ENCODE measurements at places on chromosomes 16 and 17.

DNA sequence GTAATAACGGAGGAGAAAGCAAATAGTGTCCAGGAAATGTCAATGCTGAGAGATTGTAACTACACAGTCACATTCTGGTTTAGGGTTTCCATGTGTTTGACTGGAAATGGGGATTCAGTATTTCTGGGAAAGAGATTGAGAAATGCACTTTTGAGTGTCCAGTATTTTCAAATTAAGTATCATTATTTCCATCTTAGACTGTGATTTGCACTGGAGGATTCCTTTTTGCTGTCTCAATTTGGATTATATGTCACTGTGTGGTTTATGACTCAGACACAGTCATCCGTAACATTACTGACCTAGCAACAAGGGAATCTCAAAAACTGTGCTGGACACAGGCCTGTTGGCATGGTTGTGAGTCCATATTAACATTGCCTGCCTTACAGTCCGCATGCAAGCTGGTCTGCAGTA, 681.4 kb downstream of the CDH11 start:
- no peak for DNase-seq

DNA sequence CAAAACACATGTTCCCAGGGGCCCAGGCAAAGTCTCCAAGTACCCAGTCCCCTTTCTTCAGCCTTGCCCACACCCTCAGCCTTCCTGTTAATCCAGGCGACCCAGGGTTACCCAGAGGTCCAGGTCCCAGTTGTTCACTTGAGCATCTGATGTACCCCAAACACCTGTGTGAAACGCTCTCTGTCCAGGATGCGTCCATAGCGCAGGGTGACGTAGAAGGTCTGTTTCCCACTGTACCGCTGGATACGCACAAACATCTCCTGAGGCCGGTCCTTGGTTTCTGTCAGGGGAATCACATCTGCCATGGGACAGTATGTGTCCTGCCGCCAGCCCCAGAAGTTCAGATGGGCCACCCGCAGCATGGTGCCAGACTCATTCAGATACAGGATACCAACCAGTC, 1.6 kb downstream of the TMEM186 start:
- DNase-seq, result no peak

- DNase-seq, result no peak
Measured at GRCh38 chr17:79814127-79814973, 17.5 kb upstream of the CBX8 start.

- no peak for DNase-seq
Measured at GRCh38 chr17:4340914-4341615, 25.4 kb downstream of the UBE2G1 start.

DNA sequence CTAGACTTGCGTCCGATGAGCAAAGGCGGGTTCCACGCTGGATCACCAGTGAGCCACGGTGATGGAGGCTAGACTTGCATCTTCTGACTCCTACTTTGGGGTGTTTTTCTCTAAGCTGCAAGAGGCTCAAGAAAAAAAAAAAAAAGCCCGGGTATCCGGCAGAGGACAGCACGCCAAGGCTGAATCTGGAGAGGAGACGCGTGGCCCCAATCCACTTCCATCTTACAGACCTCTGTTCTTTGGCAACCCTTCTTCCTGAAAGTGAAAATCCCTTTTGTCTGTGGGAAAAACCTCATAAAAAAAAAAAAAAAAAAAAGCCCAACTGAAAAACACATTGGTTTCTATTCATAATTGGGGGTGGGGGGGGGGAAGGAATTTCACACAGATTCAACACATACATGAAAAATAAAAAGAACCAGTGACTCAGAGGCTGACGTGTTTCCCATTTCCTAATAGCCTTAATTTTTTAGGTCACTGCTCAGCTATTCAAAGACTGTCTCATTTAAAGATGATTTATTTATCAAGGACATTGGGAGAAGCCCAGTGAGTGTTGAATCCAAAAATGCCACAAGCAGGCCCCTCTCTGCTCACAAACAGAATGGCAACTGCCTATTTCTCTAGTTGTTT, 258.3 kb downstream of the FOXL1 start:
- DNase-seq, result no peak

DNA sequence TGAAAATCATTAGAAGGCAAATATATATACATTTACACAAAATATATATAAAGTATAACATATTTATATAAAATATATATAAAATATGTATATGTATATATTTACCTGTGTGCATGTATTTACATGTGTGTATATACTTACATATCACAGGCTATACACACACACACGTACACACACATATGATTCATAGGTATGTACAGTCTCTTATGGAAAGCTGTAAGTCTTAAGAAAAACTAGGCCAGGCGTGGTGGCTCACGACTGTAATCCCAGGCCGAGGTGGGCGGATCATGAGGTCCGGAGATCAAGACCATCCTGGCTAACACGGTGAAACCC, 14.7 kb downstream of the TOM1L2 start:
- no peak for DNase-seq

- no peak for DNase-seq
Measured at GRCh38 chr16:3951861-3952736, 71.6 kb upstream of the CREBBP start.

- no peak for DNase-seq
Measured at GRCh38 chr17:2800367-2800766, 4.1 kb downstream of the RAP1GAP2 start.
